ENCODE measurements at places on chromosomes 11 and 22. TPM values are rescaled to one million over a fixed set of nuclear protein-coding genes. Genes with fewer than 3 reads are reported as not detected.

Gene SMTNL1
- not detected for total RNA-seq

GRCh38 chr11:11622772-11623171, 967 bp upstream of the GALNT18 start:
- peaks cover 12% of the 10 kb centered on the region for H3K27me3 ChIP-seq
- H3K27ac ChIP-seq, result no peak overlapping the region
- DNase-seq, result peak; percentile 1
- no peaks in the 10 kb centered on the region for H3K36me3 ChIP-seq

GRCh38 chr22:37747080-37747714, 50.3 kb downstream of the TRIOBP start:
- peak; percentile 77 for DNase-seq
- H3K36me3 ChIP-seq, result no peaks in the 10 kb centered on the region
- H3K4me1 ChIP-seq, result peaks cover 70% of the 10 kb centered on the region

DNA sequence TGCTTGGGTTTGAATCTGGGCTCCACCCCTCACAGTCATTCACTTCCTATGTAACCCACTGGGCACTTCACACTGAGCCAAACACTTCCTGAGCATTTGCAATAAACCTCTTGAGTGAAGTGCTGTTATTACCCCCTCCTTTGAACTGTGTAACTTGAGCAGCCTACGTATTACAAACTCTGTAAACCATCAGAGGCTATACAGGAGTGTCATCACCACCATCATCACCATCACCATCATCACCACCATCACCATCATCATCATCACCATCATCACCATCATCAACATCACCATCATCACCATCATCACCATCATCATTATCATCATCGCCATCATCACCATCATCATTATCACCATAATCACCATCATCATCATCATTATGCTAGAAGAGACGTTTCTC, 18.4 kb downstream of the RTL6 start:
- no peak overlapping the region for H3K4me3 ChIP-seq
- H3K36me3 ChIP-seq, result no peaks in the 10 kb centered on the region
- H3K27me3 ChIP-seq, result no peaks in the 10 kb centered on the region
- H3K4me1 ChIP-seq, result no peaks in the 10 kb centered on the region
- DNase-seq, result no peak
- no peak overlapping the region for H3K27ac ChIP-seq

DNA sequence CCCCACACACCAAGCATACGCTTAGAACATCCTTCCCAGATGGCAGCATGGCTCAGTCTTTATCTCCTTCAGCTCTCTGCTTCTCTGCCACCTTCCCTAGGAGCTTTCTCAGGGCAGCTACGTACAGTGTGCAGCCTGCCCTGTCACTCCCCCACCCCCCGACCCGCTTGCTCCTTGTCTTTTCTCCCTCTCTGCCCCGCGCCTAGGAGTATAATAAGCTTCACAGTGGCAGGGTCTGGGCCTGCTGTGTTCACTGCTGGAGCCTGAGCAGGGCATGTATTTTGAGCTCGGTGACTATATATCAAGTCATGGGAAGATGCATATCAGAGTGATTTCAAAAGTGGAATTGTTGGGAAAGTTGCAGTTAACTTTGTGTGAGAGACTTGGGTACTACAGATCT, 55.8 kb upstream of the ADSL start:
- DNase-seq, result no peak
- no peaks in the 10 kb centered on the region for H3K27me3 ChIP-seq
- H3K27ac ChIP-seq, result peak overlapping the region; percentile 31
- H3K36me3 ChIP-seq, result no peaks in the 10 kb centered on the region
- H3K4me3 ChIP-seq, result no peak overlapping the region
- no peaks in the 10 kb centered on the region for H3K4me1 ChIP-seq

- peaks cover 48% of the 10 kb centered on the region for H3K36me3 ChIP-seq
- no peak for DNase-seq
- H3K4me3 ChIP-seq, result no peak overlapping the region
- H3K27ac ChIP-seq, result no peak overlapping the region
Measured at GRCh38 chr11:66232769-66233168, 35.7 kb upstream of the RAB1B start.

Measured in adrenal gland (tissue), 19 donors.